ENCODE measurements at places on chromosomes 3 and 15. TPM values are rescaled to one million over a fixed set of nuclear protein-coding genes. Genes with fewer than 3 reads are reported as not detected.

GABRR3 gene
- 0.03 TPM for total RNA-seq

SMCO1 gene
- total RNA-seq: not detected

SPPL2A gene
- total RNA-seq: 39.3 TPM

RYR3 gene
- 20.0 TPM for total RNA-seq

SOX2 gene
- total RNA-seq: 5.4 TPM

SLC9C1 gene
- not detected for total RNA-seq

GOLGA6L4 gene
- 0.28 TPM for total RNA-seq

PCLAF gene
- 605 TPM for total RNA-seq

POC1A gene
- total RNA-seq: 28.3 TPM

GFM1 gene
- total RNA-seq: 48.1 TPM

CRBN gene
- 37.4 TPM for total RNA-seq

TFDP2 gene
- total RNA-seq: 103 TPM

ISY1 gene
- 45.4 TPM for total RNA-seq

KNSTRN gene
- 93.9 TPM for total RNA-seq

ZNF860 gene
- not detected for total RNA-seq

SNTN gene
- total RNA-seq: not detected

KCNMB2 gene
- not detected for total RNA-seq

CACNA1D gene
- not detected for total RNA-seq

NRROS gene
- total RNA-seq: not detected

FAM107A gene
- total RNA-seq: 2.0 TPM

HHLA2 gene
- not detected for total RNA-seq

POPDC2 gene
- total RNA-seq: 0.10 TPM

IGSF11 gene
- 0.41 TPM for total RNA-seq

TM6SF1 gene
- total RNA-seq: 4.1 TPM

ROPN1 gene
- total RNA-seq: not detected

ZNF502 gene
- 1.0 TPM for total RNA-seq

SLC38A3 gene
- total RNA-seq: 1.4 TPM

TRPM1 gene
- not detected for total RNA-seq

DUOXA2 gene
- not detected for total RNA-seq

TTLL13 gene
- not detected for total RNA-seq

TMEM40 gene
- total RNA-seq: not detected

FBXW12 gene
- 0.30 TPM for total RNA-seq

LSAMP gene
- total RNA-seq: under 0.01 TPM

ADAMTS9 gene
- 6.7 TPM for total RNA-seq

ITIH1 gene
- total RNA-seq: 0.04 TPM

SORD gene
- total RNA-seq: 48.8 TPM

RETNLB gene
- not detected for total RNA-seq

GHRL gene
- total RNA-seq: not detected

CLRN1 gene
- not detected for total RNA-seq

SIDT1 gene
- 0.20 TPM for total RNA-seq

AGTR1 gene
- 0.18 TPM for total RNA-seq

COL8A1 gene
- not detected for total RNA-seq

Data from SJCRH30 (cell line).